Activated T-helper 1 cell treated with Interleukin-2 at 50 U/mL for 16 hours (primary cell): ENCODE measurements at places on chromosomes 11 and 22.

- DNase-seq: no peak
These were observed 33.2 kb downstream of the TSPAN4 start for GRCh38 chr11:875769-876301.

DNA sequence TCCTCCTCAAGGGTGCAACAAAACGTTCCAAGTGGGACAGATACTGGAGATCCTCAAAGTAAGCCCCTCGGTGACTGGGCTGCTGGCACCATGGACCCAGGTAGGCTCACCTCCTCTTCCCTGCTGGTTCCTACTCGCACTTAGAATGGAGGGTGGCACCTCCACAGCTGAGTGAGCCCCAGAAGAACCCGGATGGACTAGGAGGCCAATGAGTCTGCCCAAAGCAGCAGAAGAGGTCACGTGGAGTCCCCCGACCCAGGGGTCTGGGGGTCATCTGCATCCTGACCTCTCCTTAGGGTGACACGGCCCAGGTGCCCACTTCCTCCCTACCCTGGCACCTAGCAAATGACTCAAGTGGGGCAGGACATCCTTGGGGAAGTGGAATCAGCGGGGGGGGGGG lies 4.4 kb downstream of the APOL1 start:
- no peak for DNase-seq

DNA sequence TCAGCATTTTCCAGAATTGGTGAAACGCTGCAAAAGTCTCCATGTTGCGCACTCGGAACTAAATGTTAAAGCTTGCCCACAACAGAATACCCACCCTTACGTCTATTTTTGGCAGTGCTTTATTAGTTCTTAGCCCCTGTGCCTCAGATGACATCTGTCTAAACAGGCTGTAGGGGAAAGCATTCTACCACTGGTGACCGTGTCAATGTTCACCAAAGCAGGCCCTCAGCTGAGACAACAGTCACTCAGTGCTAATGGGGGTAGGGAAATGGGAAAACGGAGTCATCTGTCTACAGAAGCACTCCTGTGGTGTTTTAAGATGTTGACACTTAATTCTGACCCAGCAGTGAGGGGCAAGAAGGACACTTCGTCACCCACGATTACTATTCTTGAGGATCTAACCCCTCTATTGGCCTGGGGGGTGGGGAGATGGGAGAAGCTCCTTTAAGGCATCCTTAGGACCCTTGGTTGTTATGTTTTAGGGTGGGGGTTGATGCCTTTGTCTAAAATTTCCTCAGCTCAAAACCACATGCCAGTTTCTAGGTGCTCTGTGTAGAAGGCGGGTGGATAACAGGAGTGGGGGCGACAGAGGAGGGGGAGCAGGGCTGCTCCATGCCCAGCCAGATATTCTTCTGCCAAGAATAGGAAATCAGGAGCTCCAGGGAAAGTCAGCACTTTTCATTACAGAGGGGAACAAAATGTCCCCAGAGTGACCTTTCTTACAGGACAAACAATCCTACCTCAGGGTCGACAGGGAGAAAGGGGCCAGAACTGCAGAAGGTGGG lies 15.6 kb upstream of the MFRP start:
- no peak for DNase-seq

- no peak for DNase-seq
These were observed 16.4 kb downstream of the ATP5MG start for GRCh38 chr11:118417801-118418200.

DNA sequence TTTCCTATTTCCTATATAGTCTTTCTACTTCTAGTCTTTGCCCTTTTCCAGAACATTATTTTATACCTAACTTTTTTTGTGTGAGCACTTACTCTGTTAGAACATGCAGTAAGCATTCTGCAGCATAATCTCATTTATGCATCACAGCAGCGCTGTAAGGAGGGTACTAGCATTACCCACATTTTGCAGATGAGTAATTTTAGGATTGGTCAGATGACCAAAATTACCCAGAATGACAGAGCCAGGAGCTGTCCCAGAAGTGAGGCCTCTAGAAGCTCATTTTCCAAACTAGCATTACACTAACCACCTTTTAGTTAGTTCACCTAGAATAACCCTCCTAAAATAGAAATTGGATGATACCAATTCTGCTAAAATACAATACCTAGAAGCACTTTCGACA lies 47.1 kb upstream of the ARHGAP32 start:
- DNase-seq: no peak

DNA sequence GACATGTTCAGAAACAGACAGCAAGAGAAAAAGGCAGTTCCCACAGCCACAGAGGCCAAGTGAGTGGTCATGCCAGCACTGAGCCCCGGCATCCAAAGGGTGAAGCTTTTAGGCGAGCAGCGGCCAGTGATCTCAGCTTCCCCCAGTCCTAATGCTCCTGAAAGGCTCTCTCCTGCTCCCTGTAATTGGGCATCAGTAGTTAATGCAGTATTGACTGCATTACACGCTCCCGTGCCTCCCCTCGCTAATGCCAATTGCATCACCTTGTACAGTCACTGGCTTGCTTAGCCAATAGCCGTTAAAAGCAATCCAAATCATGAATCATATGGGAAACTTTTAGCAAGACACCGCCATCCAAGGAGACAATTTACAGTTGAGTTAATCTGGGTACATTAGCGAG lies 4.9 kb downstream of the LMO1 start:
- no peak for DNase-seq

DNA sequence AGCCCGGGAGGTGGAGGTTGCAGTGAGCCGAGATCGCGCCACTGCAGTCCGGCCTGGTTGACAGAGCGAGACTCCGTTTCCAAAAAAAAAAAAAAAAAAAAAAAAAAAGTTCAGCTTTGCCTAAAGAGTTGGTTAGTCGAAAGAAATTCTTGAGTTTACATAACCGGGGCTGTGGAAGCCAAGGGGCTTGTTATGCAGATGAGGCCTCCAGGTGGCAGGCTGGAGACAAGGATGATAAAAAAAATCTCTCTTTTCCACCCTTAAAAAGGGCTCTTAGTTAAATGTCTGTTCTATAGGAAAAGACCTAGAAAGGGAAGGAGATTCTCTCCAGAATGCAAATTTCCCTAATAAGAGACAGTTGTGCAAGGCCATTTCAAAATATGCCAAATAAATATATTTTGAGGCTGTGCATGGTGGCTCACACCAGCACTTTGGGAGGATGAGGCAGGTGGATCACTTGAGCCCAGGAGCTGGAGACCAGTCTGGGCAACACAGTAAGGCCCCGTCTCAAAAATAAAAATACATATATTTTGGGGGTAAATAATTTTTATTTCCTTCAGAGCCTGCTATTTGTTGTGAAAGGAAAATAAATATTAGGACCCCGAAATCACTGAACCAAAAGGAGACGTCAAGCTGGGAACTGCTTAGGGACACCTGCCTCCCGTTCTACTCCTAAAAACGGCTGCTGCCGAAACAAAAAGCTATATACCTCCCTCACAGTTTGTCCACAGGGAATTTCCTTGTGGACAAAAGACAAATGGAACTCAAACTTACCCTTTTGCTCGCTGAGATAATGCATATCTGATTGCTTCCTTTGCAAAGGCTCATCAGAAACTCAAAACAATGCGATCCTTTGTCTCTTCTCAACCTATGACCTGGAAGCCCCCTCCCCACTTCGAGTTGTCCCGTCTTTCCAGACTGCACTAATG lies 2.4 kb upstream of the IFITM2 start:
- DNase-seq: no peak

DNA sequence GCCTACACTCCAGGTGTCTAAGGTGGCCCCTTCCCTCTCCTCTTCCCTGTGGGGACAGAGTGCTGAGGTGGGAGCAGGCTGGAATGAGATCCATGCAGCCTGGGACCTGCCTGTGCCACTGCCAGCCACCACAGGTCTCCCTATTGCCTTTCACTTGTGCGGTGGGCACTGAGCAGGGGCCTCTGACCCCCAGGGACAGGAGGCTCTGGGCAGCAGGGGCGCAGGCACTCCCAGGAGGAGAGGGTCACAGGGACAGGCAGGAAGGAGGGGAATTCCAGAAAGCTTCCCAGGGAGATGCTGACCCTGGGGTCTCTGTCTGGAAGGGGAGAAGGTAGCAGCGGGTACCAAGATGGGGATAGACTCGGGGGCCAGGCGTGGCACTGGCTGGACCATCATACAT lies 228.5 kb upstream of the B3GAT1 start:
- DNase-seq: no peak

DNA sequence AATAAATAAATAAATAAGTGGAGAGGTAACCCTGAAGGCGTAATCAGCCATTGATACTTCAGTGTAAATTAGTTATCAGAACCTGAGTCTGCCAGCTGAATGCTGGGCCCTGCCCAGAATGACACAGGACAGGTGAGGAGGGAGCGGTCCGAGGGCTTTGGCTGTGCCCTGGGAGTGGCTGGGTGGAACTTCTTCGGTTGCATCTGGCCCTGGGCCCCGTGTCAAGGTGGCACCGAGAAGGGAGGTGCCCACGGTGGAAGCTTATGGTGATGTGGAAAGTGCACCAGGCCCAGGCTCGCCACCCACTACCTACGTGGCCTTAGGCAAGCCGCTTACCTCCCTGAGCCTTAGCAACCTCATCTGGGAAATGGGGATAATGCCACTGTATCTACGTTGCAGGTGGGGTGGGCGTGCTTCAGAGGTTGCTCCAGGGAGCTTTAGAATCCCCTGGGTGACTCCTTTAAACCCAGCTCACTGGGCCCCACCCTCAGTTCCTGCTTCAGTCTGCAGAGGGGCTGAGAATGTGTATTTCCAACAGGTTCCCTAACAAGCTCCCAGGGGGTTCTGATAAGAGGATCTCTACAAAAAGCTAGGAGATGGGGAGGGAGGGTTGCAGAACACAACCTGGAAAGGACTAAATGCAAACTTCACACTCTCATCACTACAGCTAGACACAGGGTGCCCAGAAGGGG lies 38.8 kb downstream of the TXN2 start:
- no peak for DNase-seq

- DNase-seq: no peak
These were observed 104.0 kb upstream of the PITPNB start for GRCh38 chr22:28023036-28023435.

GRCh38 chr11:108203075-108203474 lies 19.4 kb downstream of the NPAT start:
- DNase-seq: no peak

DNA sequence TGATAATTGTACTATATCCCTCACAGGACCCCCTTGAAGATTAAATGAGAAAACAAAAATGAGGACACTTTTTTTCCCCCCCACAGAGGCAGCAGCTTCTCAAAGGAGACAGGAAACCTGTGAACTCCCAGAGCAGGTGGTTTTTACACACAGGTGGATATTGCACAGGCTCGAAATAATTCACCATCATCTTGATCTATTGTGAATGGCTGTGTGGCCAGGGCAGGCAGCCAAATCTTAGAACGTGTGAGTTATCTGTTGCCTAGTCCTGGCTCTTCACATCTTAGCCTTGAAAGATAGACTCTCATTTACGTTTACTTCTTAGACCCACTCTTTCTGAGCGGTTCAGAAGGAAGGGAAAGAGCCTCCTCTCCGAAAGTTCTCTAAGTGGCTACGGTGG lies 23.5 kb downstream of the PPFIBP2 start:
- no peak for DNase-seq

- no peak for DNase-seq
These were observed 30.6 kb upstream of the DRD2 start for GRCh38 chr11:113505541-113506375.

DNA sequence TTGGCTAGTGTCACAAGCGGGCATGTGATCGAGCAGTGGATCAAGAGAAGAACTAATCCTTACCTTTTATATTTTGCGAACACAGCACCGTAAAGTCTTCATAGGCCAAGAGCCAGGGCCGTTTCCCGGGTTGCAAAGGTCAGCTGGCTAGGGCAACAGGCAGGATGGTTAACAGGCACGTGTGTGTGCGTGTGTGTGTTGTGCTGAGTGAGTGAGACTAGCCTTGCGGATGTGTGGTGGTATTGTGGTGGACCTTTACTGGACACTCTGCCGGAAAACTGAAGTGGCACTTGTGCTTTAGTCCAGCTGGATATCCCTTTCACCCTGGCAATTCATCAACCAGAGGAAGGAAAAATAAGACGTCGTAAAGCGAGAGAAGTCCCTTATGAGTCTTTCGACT lies 176.7 kb downstream of the BCR start:
- DNase-seq: no peak

GRCh38 chr11:121365304-121365703 lies 72.7 kb downstream of the SC5D start:
- no peak for DNase-seq

DNA sequence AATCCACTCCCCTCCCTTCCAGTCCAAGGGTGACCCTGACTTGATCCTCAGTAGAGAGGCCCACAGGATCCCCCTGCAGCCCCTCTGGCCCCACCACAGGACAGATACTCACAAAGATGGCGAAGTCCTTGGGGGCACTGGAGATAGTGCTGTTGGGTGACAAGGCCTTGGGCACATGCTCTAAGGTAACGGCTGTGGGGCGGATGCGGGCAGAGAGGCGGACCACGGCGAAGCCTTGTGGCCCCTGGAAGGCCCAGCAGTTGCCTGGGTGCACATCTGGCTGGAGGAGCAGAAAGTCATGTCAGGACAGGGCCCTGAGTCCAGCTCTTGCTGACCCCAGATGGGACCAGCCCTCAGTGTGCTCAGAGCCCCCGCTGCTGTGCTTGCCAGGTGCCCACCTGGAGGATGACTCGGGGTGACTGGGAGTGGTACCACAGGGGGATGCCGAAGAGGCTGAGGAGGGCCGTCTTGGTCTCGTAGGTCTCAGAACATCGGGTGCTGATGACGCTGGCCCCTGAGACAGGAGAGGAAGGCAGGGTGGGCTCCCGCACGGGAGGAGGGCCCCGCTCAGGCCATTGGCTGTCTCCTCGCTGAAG lies 17.2 kb downstream of the SUN2 start:
- DNase-seq: no peak

DNA sequence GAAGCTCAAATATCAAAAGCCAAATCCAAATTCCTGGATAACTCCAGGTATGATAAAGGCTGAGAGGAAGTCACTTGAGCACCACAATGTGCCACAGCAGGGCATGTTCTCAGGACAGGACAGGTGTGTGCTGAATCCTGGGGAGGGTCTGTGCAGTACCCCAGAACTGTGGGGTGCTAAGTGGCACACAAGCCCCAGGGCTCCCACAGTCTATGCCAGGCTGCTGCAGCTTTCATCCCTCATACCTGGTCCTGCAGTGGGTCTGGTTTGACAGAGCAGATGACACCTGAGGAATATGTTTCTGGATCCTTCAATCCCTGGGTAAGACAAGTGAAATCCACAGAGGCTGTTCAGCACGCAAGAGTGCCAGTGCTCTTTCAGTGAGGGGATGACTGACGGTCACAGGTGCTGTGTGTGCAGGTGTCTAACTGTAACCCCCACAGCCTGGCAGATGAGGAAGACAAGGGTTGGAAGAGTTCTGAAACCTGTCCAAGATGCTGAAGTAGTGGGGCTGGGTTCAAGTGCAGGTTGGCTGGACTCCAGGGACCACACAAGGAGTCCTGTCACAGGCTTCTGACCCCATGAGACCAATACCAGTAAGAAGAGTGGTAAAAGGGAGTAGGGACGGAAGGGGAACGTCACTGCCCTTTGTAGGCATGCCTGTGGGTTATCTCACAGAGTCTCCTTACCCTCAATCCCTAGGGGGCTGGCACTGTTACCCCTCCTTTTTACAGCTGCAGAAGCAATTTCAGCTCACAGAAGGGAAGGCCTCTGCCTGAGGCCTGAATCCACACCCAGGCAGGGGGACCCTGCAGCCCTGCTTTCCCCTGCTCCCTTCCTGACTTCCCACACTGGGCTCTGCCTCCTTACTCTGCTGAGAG lies 14.1 kb downstream of the SERPIND1 start:
- DNase-seq: no peak

GRCh38 chr22:42331014-42331413 lies 60.6 kb upstream of the TCF20 start:
- no peak for DNase-seq
